ENCODE measurements at places on chromosomes 4 and X. TPM values are rescaled to one million over a fixed set of nuclear protein-coding genes. Genes with fewer than 3 reads are reported as not detected.

Gene EIF1AX
- 12.2 TPM for total RNA-seq

- peak; percentile 99 for DNase-seq
Measured at GRCh38 chr4:139243448-139244365, 36.3 kb downstream of the MGARP start.

DNA sequence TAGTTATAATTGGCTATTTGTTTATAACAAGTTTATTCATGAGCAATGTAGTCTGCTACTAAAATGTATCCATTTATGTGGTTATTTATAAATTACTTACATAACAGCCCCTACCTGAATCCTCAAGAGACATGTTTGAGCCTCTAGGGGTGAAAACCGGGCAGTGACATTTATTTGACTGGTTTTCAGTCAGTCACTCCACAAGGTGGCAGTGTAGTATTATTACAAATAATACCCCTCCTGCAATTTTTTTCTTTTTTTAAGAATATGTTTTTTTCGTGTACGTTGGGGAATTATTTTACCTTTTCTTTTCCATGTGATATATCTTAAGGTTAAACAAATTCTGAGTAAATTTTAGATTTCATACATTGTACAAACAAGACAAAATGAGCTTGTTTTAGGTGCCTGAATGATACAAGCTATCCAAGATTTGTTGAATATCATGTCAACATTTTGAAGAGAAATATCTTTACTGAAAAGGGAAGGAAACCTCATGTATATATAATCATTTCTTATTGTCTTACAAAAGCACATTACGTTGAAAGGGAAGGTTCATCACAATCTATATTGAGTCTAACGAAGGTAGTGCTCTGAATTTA, 598.7 kb upstream of the TECRL start:
- DNase-seq, result no peak

DNA sequence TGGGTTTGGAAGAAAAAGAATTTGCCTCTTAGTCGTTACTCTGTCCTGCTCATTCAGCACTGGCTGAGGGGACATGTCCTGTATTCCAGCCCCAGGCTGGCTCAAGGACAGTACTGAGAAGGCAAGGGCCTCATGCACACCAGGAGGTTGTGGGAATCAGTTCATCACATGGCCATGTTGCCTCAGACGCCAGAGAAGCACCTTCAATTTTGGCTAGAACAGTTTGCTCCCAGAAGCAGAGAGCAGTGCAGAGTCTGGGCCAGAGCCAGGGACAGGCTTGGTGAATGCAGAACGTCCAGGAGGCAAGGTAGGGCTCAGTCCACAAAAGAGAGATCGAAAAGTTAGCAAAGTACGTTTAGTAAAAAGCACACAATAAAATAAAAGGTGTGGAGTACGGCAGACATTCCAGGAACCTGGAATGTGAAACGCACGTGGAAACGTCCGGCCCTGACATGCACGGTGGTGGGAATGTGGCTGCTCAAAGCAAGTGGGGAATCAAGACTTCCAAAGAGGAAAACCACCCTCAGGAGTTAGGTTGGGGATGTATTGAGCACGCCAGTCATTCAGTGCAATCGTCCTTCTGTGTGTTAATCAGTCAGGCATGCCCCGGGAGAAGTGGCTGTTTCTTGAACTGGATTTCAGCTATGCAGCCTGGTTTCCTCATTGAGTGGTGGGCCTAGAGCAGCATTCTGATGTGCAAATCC, 1.2 kb upstream of the SLC2A9 start:
- DNase-seq, result no peak

DNA sequence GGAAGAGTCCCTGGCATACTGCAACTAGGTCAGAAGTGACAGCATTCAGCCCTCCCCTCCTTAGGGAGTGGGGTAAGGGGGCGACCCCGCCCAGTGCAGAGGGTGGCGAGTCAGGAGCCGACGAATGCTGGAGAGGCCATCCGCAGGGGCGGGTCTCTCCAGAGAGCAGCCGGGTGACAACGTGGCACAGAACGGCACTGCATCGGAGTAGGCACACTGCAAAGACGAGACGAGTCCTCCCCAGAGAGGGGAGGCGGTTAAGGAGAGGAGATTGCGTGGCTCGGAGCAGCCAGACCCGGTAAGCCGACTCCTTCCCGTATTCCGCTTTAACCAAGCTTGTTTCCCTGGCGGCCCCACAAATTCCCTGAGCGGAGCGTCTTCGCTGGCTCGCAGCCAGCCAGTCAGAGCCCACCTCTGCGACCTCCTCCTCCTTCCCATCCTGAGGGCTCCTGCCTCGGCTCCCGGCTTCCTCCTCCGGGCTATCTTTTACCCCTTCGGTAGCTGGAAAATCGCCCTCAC, 54.9 kb downstream of the LINC00632 start:
- peak; percentile 54 for DNase-seq
